NCI-H446 treated with DMSO at 0.1 percent for 48 hours (cell line): ENCODE measurements at places on chromosomes 7 and 10.

- DNase-seq, result no peak
These were observed 87.6 kb upstream of the CCDC6 start for GRCh38 chr10:59993931-59994330.

- DNase-seq, result no peak
These were observed 2.0 kb downstream of the STAMBPL1 start for GRCh38 chr10:88881922-88882645.

- DNase-seq, result no peak
These were observed 73.3 kb upstream of the SMNDC1 start for GRCh38 chr10:110378006-110378405.

DNA sequence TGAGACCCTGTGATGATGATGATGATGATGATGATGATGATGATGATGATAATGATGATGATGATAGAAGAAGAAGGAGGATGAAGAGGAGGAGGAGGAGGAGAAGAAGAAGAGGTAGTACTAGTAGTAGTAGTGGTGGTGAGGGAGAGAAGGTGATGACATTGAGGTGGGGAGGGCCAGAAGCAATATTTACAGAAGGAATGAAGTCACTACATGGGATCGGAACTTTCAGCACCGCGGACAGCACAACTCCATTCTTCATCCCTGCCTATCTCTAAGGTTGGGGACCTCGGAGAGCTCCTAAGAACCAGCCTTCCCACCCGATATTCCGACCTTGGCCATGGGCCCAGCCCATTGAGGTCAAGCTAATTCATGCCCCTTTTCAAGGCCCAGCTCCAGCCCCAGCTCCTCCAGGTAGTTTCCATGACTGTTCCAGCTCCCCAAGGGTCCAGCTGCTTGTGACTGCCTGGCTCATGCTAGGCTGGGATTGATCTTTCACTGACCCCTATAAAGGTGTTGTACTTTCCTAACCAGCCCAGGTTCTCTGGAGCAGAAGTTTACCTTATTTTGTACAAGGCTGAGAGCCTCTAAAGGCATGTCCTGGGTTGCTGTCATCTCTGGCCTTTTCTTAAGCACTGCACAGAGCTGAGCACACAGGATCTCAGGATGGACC is 10.3 kb downstream of the CRHR2 start:
- no peak for DNase-seq

DNA sequence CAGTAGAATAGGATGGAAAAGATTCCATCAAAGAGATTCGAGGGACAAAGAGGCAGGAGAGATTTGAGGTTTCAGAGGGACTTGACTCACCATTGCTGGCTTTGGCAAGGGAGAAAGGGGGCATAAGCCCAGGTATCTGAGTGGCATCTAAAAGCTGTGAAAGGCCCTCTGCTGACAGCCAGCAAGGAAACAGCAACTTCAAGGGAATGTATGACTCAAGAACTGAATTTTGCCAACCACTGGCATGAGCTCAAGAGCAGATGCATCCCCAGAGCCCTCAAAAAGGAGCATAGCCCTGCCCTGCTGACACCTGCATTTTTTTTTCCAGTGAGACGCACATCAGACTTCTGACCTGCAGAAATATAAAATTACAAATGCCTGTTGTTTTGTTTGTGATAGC is 19.6 kb upstream of the ADAM12 start:
- no peak for DNase-seq

- DNase-seq, result no peak
These were observed 183.9 kb downstream of the EBF3 start for GRCh38 chr10:129780198-129780597.

DNA sequence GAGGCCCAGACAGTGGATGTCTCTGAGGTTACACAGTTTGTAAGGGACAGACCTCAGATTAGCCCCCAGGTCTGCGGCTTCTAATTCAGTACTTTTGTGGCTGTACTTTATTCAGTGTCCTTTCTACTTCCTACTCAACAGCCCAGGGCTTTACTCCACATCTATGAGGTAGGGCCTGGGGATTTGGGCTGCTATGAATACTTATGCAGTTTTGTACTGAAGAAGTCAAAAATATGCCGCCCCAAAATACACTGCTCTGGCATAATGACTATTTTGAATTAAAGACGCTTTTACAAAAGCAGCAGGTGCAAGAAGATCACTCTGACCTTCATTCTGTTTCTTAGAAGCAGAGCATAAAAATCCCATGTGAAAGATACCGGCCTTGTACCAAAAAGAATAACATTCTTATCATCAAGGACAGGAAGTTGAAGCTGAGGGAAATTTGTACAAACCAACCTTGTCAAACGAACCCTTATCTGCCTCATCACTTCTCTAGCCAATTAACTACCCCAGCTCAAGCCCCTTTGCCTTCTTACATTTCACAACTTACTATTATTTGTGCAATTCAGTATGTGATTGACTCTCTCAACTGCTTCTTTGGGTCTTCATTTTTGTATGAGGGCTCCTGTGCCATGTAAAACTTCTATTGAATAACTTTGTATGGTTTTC is 26.1 kb upstream of the TRUB1 start:
- DNase-seq, result no peak

- DNase-seq, result no peak
These were observed 85.5 kb downstream of the NKX6-2 start for GRCh38 chr10:132700156-132701098.

GRCh38 chr7:150620061-150620460 is 12.1 kb downstream of the GIMAP6 start:
- DNase-seq, result no peak

DNA sequence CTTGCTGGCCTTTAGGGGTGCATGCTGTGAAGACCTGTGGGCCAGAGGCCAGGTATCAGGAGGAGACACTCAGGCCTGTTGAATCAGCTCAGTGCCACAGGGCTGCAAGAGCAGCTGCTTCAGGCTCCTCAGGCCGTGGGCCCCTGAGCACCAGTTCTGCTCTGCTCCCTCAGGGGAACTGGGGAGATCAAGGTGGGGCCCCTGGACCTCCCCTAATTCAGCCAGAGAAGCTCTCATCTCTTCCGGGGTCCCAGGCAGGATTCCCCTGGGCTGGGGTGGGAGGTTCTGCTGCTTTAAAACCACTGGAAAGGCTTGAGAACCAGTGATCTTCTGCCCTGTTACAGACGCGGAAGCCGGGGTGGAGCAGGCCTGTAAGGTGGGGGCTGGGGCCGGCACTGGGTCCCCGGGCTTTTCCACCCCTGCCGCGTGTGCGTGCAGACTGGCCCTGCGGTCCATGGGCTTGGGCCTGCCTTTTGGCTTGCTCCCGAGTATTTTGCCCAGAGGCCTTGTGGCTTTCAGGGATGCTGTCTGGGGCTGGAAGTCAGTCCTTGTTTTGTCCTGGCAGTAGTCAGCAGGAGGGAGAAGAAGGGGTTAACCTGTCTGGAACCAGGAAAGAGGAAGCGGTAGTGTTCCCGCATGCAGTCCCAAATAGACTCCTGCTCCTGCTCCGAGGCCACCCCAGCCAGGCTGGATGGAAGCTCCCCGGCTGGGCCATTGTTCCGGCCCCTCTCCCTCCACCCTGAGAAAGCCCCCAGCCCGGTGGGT is 74.3 kb downstream of the LHPP start:
- DNase-seq, result no peak

DNA sequence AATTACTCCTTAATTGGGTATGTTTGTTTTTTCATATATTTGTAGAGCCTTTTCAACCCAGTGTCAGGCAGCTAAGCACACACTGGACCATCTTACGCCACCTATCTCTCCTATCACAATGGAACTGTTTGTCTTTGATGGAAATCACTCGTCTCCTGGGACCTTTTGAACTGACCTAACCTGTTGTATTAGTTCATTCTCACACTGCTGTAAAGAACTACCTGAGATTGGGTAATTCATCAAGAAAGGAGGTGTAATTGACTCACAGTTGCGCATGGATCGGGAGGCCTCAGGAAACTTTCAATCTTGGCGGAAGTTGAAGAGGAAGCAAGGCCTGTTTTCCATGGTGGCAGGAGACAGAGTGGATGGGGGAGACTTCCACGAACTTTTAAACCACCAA is 182.0 kb downstream of the TCERG1L start:
- no peak for DNase-seq

GRCh38 chr10:27720529-27720928 is 25.1 kb downstream of the MKX start:
- DNase-seq, result no peak

DNA sequence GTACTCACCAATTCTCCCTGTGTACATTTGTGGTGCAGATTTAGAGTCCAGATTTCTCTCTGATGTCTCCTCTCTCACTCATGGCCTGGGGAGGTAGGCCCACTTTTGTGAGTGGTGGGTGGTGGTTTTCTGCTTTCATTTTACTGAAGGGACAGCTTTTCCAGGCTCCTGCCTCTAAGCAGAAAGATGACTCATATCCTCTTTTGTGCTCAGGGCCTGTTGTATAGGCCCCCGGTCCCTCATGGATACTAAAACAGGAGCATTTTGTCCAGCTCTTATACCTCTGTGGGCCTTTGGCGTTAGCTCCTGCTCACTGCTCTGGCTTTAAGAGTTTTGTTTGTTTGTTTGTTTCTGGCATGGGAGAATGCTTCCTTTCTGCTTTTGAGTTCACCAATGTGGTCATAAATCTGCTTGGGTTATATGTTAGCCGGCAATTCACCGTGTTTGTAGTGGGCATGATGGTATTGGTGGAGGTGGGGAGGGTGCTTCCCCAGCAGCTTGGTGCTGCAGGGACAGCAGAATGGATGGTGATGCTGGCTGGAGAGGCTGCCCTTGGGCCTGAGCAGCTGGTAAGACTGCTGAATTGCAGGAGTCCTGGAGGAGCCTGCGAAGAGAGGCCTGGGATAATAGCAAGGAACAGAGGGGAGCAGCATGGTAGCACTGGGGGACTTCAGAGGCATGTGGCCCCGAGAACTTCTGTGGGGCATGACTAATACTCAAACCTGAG is 468.7 kb downstream of the RPS24 start:
- DNase-seq, result no peak

DNA sequence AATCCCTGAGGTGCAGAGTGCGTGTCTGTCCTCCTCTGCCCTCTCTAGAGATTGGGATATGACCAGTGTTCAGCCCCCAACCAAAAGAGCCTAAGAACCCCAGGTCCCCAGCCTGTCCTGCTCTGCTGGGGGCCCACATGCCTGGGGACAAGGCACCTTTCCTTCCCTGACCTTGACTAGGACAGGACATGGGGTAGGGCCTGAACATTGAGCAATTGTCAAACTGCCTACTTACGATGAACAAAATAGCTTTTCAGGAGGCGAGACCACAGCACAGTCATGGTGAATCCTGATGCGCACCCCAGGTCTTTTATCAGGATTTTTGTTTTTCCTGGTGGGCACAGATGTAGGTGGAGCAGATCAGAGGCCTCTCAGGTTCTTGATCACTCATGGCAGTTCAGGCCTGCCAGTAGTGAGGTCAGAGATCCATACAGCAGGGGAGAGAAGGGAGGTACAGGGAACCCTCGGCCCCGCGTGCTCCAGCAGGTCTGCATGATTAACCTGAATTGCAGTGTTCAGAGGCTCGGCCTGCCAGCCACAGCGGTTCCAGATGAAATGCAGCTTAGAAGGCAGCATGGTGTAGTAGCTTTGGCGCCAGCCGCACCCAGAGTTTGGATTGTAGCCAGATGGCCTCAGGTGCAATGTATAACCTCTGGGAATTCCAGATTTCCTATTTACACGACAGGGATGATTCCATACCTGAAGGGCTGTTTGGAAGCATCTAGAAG is 191.3 kb downstream of the CUX1 start:
- no peak for DNase-seq

- DNase-seq, result no peak
These were observed 25.7 kb downstream of the PRKAG2 start for GRCh38 chr7:151851145-151851751.

DNA sequence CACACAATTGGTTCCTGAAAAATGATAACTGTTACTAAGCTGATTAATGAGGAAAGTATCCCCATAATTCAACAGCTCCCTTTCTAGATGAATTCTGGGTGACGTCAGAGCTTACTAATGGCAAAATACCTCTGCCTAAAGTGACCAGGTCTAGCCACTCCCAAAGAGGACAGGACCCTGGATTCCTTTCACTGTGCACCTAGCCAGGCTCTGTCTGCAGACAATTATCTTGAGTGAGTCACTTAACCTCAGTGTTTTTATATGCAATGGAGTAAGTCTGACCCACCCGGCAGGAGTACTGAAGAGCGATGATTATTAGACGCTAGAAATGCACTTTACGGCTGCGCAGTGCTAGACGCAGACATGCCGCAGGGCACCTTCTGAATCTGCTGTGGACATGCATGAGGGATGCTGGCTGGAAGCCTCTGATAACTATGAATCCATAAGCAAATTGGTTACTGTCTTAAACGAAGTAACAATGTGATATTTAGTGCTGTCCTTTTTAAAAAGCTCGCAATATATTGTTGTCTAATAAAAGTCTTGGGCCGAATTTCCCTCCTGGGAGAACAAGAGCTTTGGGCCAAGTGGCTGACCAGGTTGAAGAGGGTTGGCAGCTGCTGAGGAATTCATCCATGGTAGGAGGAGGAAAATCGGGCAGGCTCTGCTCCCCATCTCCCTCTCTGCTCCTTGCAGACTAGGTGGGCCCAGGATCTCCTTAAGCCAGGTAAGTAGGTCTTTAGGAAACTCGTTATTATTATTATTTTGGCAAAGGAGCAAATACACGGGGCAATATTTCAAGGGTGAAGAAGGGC is 4.6 kb upstream of the INPP5A start:
- no peak for DNase-seq

GRCh38 chr7:3835109-3835508 is 534.1 kb downstream of the SDK1 start:
- DNase-seq, result no peak

DNA sequence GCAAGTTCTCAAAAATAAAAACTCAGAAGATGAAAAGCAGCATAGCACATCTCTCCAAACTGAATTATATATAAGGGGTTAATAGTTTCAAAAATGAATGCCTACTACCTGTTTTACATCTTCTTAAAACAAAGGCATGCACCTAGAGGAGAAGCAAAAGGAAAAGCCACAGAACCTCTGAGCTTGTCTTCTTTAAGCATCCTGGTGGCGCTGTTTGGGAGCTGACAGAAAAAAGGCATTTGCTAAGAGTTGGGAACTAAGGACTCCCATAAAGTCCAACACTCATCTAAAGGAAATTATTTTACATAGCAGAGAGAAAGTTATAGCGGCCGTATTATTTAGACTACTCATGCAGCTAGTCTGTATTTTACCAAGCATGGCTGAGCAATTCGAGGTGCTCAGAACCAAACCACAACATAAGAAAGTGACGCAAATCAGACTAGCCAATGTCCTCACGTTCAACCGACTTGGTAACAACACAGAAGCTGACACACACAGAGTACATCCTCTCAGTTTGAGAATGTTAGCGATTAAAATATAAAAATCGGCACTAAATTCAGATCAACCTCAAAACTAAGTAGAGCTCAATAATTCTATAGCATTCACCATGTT is 38.8 kb downstream of the PTN start:
- DNase-seq, result no peak
